ENCODE measurements at places on chromosomes 6 and 20.

DNA sequence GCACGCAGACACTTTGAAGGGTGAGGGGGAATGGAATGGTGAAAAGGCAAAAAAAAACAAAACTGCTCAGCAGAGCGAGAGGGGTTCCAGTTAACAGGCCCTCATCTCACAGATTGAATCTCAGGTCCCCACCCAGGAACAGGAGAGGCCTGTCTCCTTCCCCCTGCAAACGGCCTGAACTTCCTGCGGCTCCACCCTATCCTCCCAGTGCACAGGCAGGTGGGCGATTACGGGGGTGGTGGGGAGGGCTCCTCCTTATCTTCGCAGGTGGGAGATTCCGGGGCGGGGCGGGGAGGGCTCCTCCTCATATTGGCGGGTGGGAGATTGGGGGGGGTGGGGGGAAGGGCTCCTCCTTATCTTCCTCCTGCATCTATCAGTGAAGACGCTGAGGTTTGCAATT is 129.0 kb downstream of the SOX4 start:
- DNase-seq: no peak

GRCh38 chr20:60087563-60088105 is 129.4 kb downstream of the CDH26 start:
- DNase-seq: peak; percentile 9

GRCh38 chr6:87222676-87223075 is 67.3 kb downstream of the ZNF292 start:
- DNase-seq: no peak

DNA sequence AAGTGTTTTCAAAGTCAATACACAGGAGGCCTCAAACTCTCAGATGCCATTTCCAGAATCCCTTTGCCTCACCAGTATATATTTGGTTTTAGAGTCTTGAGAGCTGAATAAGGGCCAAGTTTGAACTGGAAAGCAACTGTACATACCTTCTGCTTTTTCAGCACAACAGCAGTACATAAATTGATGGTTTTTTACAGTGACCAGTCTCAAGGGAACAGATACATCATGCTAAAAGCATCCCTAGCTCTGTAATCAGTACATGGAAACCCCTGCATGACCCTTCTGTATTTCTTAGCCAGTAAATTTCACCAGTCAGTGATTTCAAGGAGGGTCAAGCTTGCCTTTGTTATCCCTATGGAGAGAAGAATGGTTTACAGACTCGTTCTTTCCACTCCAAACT is 40.6 kb upstream of the ECHDC1 start:
- no peak for DNase-seq

DNA sequence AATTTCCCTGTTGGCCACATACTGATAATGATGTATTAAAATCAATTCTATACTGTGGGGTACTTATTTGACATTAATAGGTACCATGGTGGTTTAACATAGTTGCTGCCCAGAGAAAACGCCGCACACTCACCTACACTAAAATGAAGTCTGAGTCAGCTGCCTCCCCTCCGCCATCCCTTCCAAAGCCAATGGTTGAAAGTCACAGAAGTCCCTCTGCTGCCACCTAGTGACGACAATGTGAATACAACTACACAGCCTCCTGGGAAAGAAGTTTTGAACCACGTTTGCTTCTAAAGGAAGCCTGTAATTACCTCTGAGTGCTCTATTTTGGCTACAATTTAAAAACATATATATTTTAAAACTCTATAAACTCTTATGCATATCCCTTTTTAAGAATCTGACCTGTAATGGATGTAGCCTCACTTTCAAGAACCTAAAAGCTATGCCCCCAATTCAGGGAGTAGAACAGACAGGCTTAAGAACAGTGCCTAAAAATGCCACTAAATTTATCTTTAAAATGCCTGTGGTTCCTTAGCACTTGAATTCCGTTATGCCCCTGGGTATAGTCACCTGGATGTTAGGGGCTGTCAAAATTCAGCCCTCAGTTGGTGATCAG is 20.6 kb upstream of the ECI2 start:
- peak; percentile 73 for DNase-seq

- no peak for DNase-seq
Observed at GRCh38 chr6:51528556-51528955, 558.9 kb downstream of the PKHD1 start.

DNA sequence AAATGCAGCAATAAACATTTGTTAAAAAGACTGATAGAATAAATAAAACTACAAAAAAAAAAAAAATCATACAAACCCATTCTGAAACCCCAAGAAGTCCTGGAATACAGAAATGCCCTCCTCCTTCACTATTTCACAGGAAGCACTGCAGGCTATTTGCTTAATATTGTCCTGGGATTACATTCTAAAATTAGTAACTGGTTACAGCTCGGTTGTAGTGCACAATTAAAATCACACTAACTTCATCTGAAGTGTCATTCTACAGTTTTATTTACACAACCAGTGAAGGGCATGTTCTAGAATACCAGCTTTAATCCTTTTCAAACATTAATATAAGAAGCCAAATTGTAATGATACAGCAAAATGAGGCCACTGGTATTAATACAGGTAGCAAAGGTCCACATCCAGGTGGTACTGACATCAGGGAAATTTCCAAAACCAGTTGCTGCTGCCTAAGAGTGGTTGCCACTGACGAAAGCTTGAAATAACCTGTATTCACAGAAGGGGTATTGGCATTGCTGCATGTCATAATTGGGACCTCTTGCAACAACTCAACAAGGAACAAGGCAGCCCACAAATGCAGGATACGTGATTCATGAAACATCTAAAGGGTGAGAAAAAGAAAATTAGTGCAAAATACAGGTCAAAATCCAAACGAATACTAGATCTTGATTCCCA is 26.9 kb downstream of the AKIRIN2 start:
- no peak for DNase-seq

GRCh38 chr6:163260111-163260895 is 154.2 kb upstream of the QKI start:
- DNase-seq: no peak

DNA sequence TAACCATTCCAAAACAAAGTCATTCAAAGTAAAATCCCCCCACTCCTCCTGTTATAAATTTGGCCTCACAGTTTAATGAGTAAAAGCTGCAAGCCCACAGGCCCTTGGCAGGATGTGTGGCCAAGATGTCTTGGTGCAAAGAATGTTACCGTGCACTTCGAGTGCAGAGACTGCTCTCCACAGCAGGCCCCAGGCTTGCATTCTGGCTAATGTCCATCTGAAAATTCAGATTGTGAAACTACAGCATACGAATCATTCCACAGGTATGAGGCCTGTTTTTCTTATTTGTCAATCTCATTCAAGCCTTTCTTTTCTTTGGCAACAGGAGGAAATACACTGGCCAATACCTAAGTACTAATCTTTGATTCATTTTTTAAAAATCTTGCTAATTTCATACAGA is 7.1 kb downstream of the RPS6KA2 start:
- no peak for DNase-seq

GRCh38 chr20:5168651-5169396 is 42.0 kb downstream of the CDS2 start:
- no peak for DNase-seq

- DNase-seq: no peak
Observed at GRCh38 chr6:73774311-73774774, 78.3 kb downstream of the CD109 start.

DNA sequence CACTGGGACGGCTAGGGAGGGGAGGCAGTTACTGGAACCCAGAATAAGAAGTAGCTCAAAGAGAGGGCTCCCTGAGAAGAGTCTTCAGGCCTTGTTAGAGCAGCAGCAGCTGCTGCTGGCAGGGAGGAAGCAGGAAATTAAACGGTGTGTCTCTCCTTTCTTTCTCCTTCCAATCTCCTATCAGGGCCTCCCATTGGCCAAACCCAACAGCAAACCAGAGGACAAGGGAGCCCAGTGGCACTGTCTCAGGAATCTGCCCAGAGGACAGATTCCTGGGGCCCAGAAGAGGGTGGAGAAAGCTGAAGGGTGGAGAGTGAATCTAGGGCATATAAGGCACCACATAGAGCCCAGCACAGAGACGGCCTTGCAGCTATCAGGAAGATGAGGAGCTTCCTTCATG is 10.2 kb downstream of the BTN3A1 start:
- no peak for DNase-seq

DNA sequence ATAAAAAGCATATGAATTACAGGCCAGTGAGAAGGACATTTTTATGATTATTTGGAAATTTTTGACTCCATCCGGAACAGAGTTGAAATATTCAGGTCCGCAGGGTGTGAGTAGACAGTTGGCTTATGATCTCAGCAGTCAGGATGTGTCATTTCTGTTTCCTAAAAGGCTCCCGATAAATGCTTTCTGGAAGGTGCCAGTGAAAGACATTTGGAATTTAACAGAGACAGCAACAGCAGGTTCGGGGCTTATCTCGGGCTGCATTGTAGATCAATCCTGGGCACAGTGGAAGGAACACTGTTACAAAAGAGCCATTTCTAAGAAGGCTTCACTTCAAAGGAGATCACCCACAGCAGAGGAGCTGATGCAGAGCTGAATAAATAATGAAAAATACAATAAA is 934.4 kb downstream of the KIF16B start:
- DNase-seq: no peak

DNA sequence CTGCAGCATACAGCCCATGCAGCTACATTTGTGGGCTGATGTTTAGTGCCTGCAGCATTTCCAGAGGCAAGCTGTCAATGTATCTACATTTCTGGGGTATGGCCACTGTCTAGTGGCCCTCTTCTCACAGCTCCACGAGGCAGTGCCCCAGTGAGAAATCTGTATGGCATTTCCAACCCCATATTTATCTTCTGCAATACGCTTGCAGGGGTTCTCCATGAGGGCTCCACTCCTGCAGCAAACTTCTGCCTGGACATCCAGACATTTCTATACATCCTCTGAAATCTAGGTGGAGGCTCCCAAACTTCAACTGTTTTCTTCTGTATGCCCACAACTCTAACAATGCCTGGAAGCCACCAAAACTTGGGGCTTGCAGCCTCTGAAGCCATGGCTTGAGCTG is 502.3 kb downstream of the C6orf118 start:
- DNase-seq: no peak

- no peak for DNase-seq
Observed at GRCh38 chr20:59775687-59776055, 157.8 kb downstream of the SYCP2 start.

- no peak for DNase-seq
Observed at GRCh38 chr6:119818876-119819275, 469.3 kb upstream of the MAN1A1 start.

- no peak for DNase-seq
Observed at GRCh38 chr6:37354526-37355384, 972 bp downstream of the RNF8 start.

GRCh38 chr6:112409311-112409710 is 62.2 kb downstream of the RFPL4B start:
- no peak for DNase-seq

- DNase-seq: no peak
Observed at GRCh38 chr20:20499439-20499838, 131.5 kb downstream of the INSM1 start.

DNA sequence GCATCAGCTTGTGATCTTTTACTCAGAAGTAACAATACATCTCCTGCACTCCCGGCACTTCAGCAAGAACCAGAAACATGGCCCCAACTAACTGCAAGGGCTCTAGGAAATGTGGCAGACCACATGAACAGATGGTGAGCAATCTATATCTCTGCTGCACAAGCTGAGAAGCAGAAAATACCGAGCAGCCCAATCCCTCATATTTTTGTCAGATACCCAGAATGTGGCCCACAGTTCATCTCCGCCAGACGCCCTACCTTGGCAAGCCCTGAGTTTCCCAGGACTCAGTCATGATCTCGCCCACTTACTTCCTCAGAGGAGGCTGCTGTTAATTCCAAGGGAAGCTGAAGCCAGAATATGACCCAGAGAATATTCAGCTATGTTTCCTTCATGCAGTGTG is 63.1 kb upstream of the PHACTR1 start:
- no peak for DNase-seq

- DNase-seq: no peak
Observed at GRCh38 chr6:166417285-166417691, 34.5 kb upstream of the MPC1 start.

GRCh38 chr20:63863798-63864544 is 1.1 kb upstream of the TPD52L2 start:
- peak; percentile 68 for DNase-seq

GRCh38 chr6:27770724-27771123 is 141.5 kb downstream of the OR2B2 start:
- DNase-seq: no peak

DNA sequence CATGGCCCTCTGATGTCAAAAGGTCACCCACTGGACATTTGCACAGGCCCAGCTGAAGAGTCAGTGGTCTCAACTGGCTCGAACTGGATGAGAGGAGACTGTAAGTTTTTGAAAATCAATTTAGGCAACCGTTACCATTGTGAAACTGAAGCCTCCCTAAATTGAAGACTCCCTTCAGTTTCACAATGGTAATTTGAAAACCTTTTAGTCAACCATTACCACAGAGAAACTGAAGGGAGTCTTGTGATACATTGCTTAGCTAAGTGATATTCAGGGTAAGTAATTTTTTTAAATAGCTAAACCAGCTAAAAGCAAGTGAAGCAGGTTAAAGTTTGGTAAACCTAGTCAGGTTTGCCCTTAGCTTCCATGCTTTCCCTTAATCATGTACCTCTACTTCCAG is 197.3 kb upstream of the NT5E start:
- no peak for DNase-seq

GRCh38 chr20:23132930-23133559 is 46.9 kb upstream of the CD93 start:
- DNase-seq: no peak

- no peak for DNase-seq
Observed at GRCh38 chr20:32343439-32343838, 14.7 kb upstream of the ASXL1 start.

DNA sequence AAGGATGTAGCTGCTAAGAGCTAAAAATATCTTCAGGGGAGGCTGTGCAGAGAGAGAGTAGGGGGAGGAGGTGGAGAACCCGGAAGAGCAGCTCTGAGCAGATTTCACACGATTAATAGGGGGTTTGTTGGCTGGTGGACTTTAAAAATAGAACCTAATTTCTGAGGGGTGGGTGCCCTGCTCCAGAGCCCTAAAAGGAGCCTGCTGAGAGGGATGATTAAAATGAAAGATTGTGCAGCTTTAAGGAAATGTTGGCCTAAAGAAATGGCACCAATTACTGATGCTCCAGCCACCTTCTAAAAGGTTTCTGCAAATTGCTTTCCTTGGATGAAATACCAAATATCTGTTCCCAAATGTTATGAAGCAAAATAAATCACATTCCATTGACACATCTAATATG is 202.8 kb upstream of the BTBD3 start:
- DNase-seq: no peak

- DNase-seq: no peak
Observed at GRCh38 chr6:153070756-153071155, 60.3 kb downstream of the RGS17 start.

GRCh38 chr6:147054158-147054557 is 150.1 kb upstream of the STXBP5 start:
- no peak for DNase-seq
